ENCODE measurements at places on chromosomes 2 and 18.
A peak's percentile ranks its signal among the peaks of the same experiment; 100 is the strongest.

DNA sequence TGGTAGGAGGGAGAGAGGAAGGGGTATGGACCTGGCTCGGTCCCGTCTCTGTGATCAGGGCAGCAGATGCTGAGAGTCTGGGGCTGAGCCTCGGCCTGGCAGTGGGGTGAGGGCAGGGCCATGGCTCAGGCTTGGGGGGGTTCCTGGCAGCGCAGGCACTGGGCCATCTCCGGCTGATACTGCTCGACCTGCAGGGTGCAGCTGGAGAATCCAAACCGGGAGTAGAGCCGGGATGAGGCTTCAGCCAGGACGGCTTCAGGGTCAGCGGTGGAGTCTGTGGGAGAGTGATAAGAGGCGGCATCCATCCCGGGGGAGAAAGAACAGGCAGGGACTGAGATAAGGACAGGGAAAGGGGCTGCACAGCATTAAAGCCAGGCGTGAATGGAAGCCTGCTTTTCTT, 7.7 kb downstream of the SLC30A3 start:
- no peak for DNase-seq

DNA sequence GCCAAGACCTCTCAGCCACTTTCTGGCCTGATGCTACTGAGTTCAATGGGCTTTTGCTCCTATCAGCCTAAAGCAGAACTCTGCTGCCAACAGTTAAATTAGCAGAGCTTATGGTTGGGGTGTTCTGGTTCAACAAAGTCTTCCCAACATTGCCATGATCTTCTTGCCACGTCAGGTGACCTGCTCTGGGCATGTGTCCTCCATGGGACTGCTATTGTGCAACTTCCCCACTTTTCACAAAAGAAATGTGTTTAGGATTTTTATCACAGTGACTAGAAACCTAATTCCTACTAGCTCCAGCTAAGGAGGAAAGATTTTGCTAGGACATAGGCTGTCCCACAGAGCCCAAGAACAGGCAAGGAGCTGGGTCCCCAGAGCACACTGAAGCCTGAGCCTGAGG, 56.4 kb downstream of the ALK start:
- no peak for DNase-seq

GRCh38 chr2:100036793-100037192, 105.6 kb downstream of the AFF3 start:
- DNase-seq: no peak

GRCh38 chr2:188852772-188853171, 121.4 kb upstream of the COL3A1 start:
- no peak for DNase-seq

DNA sequence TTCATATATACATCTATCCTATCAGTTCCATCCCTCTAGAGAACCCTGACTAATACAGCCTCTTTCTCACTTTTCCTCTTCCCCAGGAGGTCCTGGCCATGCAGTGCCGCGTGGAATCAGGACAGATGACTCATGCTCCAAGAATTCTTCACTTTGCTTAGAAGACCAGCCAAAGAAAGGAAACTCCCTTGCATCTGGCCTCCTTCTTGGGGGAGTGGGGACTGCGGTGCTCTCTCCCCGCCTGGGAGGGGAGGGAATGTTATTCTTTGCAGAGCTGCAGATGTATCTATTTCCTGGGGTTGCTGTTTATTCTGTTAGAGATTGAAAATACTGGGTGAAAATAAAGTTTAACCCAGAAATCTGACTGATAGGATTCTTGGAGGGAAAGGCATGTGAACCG, 111.5 kb upstream of the SH3BP4 start:
- DNase-seq: no peak

DNA sequence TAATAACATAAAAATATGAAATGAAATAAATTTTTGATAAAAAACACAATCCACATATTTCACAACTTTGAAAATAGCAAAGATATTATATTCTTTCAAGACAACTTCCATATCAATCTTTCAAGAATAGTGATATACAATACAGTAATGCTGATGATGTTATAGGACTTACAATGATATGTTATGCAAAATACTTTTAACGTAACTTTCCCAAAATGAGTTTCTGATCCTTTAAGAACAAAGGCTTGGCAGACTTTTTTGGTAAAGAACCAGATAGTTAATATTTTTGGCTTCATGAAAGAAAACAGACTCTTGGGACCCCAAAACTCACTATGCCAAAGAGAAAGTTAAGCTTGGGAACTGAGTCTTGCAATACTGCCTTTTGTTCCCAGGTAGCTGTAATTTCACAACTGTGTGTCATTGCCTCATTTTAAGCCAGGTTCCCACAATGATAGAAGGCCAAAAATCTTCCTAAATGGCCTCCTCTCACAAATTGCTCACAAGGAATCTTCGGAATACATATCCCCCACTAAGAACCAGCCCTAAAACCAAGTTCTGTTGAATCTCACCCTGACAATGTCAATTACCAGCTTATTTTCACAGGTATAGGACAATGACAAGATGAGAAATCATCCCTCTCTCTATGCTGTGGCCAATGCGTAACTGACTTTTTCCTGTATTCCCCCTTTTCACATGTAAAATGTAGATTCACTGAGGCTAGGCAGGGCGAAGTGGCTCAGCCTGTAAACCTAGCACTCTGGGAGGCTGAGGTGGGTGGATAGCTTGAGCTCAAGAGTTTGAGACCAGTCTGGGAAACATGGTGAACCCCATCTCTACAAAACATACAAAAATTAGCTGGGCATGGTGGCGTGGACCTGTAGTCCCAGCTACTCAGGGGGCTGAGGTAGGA, 54.8 kb upstream of the STRN start:
- DNase-seq: no peak

- no peak for DNase-seq
Measured at GRCh38 chr18:7779211-7779610, 212.1 kb downstream of the PTPRM start.

GRCh38 chr2:71157124-71157793, 26.8 kb downstream of the MPHOSPH10 start:
- peak; percentile 42 for DNase-seq

GRCh38 chr18:11149441-11150270, at the start of gene PIEZO2:
Gene PIEZO2, minus strand, starts transcription at chr18:11149569. Its CDS starts 981 bp downstream, at chr18:11148588.
- DNase-seq: no peak

- DNase-seq: no peak
Measured at GRCh38 chr2:218880859-218881594, 375 bp downstream of the WNT10A start.
